ENCODE measurements at places on chromosomes 1 and 21. TPM values are rescaled to one million over a fixed set of nuclear protein-coding genes. Genes with fewer than 3 reads are reported as not detected.

Gene GPR153
- total RNA-seq = 1.5 TPM

Gene LCE3E
- not detected for total RNA-seq

Gene HSPA6
- 0.59 TPM for total RNA-seq

Gene RGS16
- total RNA-seq = 1.1 TPM

Gene TMEM240
- total RNA-seq = not detected

Gene CD247
- 0.56 TPM for total RNA-seq
